ENCODE measurements at places on chromosomes 1 and 21. TPM values are rescaled to one million over a fixed set of nuclear protein-coding genes. Genes with fewer than 3 reads are reported as not detected.

The PRAMEF17 gene
- not detected for total RNA-seq

The LCA5L gene
- total RNA-seq = 1.3 TPM

The PDE9A gene
- total RNA-seq = 1.5 TPM

The TRIM67 gene
- 0.06 TPM for total RNA-seq

The ZNF683 gene
- total RNA-seq = not detected
